ENCODE measurements at places on chromosomes 7 and 10. TPM values are rescaled to one million over a fixed set of nuclear protein-coding genes. Genes with fewer than 3 reads are reported as not detected.

GRCh38 chr10:89426230-89426868, 12.0 kb downstream of the IFIT5 start:
- DNase-seq, result peak; percentile 50

DNA sequence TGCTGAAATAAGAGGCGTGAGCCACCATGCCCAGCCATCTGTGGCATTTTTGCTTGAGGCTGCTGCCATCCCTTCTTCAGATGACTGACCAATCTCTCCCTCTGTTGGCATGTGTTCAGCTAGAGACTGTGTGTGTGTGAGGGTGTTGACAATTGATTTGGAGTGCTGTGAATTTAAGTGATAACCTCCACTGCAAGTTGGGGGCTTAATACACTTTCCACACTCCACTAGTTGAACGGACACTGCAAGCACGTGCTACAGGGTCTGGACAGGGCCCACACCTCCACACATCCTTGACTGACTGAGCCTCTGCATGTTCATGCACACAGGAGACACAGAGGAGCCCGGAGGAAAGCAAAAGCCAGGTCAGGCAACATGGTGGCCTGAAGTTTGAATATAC, 51.3 kb downstream of the BRAF start:
- no peak for DNase-seq

Gene CALY
- not detected for total RNA-seq

GRCh38 chr10:45373576-45374349, at the start of gene ALOX5:
Gene ALOX5 (plus strand): TSS chr10:45374216. CDS start chr10:45374280, 64 bp downstream.
- no peak for DNase-seq

DNA sequence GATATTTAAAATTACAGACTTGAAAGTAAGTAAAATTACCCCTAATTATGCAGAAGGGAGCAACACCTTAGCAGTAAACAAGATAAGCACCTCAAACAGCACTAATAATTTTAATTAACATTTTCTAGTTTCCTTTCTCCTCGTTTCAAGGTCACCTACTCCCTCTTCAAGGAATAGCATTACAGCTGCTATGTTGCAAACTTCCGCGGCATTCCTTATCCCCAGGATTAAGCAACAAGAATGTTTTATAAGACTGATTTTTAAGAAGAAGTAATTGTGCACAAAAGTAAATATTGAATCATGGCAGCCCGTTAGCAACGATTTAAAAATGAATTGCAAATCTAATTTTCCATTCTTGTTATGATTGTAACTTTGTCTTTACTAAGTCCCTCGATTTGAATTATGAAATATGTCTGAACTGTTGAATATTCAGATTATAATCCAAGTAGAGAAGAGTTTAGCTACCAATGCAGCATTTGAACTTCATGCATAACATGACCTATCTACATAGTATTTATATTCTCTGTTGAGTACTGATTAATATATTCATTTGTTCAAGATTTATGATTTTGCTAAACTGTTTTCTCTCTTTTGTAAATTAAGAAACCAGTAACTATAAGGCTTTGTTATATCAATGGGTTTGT, 593.5 kb upstream of the MGMT start:
- no peak for DNase-seq

Gene LRWD1
- total RNA-seq, result 33.5 TPM

- peak; percentile 12 for DNase-seq
These were observed 620.4 kb downstream of the GALNT17 start for GRCh38 chr7:71752171-71752935.

Gene IL6
- 14.3 TPM for total RNA-seq

Gene EIF4EBP2
- 26.1 TPM for total RNA-seq

GRCh38 chr7:19944363-19945120, 171.1 kb upstream of the TMEM196 start:
- DNase-seq, result no peak

- peak; percentile 95 for DNase-seq
These were observed 449 bp upstream of the DPY19L1 start for GRCh38 chr7:35037526-35038341.

Data from RPMI7951 (cell line).